Putamen (tissue), 1 donor: ENCODE measurements at places on chromosomes 13 and 19.
A peak's percentile ranks its signal among the peaks of the same experiment; 100 is the strongest.

GRCh38 chr19:50312967-50313811, 16.0 kb downstream of the KCNC3 start:
- no peak for DNase-seq

DNA sequence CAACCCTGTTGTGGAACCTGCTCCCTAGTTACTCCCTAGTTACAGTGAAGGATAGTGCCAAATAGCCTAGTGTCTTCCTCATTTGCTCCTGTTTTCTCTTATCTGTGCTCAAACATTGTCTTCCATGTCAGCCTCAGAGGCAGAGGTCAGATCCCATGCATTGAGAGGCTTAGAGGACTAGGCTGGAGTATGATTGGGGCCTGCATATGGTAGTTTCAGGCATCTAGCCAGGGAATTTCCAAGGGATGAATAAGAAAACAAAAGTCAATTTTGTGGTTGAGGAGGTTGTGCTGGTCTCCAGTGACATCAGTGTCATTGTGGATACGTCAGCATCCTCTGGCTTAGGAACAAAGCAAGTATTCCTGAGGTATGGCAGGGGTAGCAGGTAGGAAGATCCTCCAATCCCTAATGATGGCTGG, 9.4 kb downstream of the ZNF546 start:
- no peak for DNase-seq

DNA sequence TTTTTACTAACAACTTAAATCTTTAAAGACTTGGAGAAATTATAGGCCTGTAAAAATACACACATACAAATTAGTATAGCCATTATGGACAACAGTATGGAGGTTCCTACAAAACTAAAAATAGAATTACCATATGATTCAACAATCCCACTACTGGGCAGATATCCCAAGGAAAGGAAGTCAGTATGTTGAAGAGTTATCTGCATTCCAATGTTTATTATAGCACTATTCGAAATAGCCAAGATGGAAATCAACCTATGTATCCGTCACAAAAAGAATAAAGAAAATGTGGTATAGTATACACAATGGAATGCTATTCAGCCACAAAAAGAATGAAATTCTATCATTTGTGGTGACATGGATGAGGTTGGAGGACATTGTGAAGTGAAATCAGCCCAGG, 37.2 kb downstream of the SLITRK1 start:
- DNase-seq: no peak

DNA sequence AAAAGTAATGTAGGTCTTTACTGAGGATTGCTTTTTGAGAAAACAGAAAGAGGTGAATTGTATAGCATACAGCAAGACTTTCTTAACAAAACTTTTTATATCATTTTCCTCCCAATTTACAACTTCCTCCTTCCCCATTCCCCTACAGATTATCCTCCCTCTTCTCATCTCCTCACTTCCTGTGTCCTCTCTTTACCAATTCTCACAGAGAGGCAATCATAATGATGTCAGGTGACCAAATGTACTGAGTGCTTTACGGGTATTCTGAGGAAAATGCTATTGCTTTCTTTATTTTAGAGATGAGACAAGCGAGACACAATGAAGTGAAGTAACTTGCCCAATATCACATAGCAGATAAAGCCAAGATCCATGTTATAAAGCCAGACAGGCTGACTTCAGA, 1.7 kb upstream of the MTMR6 start:
- no peak for DNase-seq

DNA sequence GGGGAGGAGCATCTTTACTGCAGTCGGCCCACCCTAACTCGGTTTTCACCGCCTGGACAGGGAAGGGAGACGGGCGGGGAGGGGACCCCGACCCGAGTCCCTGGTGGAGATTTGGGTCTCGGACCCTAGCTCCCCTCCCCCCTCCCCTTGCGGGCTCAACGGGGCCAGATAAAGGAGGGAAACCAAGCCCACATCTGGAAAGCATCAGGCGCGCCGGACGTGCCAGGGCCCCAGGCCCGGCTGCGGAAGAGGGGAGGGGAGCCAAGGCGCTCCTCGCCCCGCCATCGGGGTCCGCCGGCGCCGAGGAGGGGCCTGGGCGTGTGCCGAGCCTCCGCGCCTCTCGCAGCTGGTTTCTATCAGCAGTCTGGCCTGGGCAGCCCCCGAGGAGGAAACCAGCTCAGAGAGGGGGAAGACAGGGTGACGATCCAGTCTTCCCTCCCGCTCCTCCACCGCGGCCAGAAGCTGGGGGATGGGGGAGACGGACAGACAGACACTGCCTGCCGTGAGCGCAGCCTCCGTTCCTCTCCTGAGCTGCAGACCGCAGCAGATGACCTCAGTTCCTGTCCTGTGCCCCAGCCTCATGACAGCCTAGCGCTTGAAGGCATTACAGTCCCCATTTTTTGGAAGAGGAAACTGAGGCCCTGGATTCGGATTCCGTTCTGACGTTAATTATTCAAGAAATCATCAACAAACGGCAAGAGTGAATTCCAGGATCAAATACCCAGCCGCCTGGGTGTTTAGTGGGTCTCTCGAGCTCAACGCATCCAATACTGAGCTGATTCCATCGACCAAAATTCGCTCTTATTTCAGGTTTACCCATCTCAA, 3.6 kb upstream of the GNG8 start:
- no peak for DNase-seq

DNA sequence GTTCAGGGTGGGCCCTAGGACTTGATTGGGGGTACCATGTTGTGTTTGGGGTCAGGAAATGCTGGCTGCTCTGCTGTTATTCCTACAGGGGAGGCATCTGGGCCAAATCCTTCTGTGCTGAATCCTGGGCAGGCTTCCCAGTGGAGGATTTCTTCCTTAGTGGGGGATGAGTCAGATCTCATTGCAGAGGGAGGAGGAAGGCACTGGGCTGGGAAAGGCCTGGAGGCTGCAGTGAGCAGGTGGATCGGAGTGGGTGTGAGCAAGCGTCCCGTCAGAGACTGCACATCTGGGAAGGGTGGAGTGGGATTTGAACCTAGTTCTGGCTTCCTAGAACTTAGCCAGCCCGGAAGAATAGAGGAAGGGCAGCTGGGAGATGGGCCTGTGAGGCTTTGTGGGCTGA, 11.5 kb downstream of the CCDC124 start:
- DNase-seq: peak; percentile 53

GRCh38 chr19:55005684-55006488, 32.2 kb downstream of the GP6 start:
- no peak for DNase-seq

DNA sequence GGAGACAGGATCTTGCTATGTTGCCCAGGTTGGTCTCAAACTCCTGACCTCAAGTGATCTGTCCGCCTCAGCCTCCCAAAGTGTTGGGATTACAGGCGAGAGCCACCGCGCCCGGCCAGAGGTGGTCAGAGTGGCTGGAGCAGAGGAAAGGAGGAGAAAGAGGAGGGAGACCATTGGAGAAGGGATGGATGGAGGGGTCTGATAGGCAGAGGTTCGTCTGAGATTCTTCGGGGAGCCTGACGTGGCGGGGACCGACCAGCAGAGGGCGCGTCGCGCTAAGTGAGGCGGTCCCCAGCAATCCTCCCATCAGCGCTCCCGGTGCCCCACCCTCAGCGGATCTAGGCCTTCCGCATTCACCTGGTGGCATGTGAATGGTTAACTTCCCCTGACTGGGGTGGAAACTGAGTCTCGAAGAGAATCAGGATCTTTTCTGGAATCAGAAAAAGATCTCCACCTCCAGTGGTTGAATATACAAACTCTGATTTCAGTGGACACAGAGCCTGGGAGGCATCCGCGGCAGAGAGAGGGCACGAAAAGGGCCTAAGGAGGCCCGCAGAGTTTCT, 8.8 kb downstream of the GTPBP3 start:
- DNase-seq: no peak

DNA sequence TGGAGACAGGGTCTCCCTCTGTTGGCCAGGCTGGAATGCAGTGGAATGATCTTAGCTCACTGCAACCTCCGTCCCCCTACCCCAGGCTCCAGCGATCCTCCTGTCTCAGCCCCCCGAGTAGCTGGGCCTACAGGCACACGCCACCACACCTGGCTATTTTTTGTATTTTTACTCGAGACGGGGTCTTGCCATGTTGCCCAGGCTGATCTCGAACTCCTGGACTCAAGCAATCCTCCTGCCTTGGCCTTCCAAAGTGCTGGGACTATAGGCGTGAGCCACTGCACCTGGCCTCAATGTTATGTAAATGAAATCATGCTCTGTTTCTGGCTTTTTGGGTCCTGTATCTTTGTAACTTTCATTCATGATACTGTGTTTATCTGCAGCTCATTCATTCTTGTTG, 8.1 kb upstream of the ZNF579 start:
- DNase-seq: no peak

GRCh38 chr19:47427241-47428176, 8.2 kb upstream of the MEIS3 start:
- DNase-seq: peak; percentile 23

- DNase-seq: no peak
Measured at GRCh38 chr19:1168572-1169410, 5.3 kb downstream of the SBNO2 start.

DNA sequence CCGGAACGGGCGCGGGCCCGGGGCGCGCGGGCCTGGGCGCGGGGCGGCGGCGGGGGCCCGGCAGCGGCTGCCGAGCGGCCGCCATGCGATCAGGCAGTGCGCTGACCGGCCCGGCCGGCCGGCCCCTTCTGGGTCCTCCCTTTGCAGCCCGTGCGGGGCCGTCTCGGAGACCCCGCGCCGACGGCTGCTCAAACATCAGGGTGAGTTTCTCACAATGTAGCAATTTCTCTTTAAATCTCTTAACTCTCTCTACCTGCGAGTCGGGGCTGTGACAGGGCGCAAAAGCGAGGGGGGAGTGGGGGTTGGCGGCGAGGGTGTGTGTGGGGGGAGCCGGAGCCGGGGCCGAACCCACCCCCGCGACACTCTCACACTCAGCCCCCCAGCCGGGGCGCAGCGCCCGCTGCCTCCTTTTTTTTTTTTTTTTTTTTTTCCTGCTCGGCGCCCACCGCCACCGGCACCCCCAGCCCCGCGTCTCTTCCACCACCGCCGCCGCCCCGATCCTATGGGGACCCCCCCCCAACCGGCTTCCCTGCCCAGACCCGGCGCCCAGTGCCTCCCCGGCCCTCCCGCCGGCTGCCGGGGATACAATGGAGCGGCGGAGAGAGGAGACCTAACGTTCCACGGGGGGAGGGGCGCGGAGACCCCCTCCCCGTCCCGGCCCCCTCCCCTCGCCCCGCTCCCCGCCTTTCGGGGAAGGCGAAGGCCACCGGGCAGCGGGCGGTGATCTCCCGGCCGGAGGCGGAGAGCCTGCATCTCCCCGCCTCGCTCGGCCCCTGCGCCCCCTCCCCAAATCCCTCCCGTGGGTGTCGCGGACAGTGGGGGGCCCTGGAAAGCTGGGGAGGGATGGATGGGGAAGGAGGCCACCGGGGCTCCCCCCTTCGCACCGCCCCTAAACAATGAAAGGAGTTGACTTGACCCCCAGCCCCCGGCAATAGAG, at the start of gene BICRA:
Gene BICRA (plus strand): TSS at position 166 of the 937 bp plus-strand sequence. CDS start 64,441 bp downstream, outside the sequence.
- peak; percentile 79 for DNase-seq

DNA sequence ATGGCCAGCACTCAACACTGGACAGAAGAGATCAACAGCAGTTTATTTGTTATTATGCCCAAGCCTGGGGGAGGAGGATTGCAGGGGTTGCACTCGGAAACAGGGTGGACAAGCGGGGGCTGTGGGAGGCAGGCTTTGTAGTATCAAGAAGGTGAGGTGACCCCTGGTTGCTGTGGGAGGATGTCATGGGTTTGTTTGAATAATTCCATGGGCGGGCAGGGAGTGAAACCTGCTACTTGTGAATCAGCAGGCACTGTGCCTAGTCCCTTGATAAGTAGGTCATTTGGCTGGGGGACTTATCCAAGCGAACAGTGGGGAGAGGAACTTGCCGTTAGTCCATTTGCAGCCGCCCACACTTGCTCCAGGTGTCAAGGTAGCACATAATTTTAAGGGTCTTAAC, 84.4 kb upstream of the KCTD15 start:
- no peak for DNase-seq

DNA sequence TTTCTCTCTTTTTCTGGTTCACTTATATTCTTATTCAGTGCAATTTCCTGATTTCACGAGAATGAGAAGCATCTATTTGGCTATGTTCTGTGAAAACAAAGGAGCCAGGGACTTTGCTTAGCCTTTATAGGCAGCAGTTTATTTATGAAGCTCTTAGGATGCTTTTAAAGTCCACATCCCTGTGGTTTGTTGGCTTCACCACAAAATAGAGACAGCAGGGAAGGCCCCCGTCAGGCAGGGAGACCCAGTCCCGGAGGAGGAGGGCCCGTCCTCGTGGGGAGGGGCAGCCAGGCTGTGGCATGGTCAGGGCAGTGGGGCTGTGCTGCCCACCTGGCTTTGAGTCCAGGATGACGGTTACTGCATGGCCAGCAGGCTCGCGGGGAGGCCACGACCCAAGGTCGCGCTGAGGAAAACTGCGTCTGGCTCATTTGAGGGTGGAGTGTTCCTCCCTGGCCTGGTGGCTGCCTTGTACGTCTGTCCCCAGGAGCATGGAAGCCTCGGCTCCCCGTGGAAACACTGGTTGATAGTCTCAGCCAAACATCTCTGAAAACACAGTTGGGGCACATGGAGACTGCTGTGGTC, 92.7 kb downstream of the ATP11A start:
- no peak for DNase-seq
